HT1080 (cell line): ENCODE measurements at places on chromosomes 2 and 18.

GRCh38 chr2:206071807-206072206, 14.2 kb downstream of the INO80D start:
- DNase-seq: no peak

DNA sequence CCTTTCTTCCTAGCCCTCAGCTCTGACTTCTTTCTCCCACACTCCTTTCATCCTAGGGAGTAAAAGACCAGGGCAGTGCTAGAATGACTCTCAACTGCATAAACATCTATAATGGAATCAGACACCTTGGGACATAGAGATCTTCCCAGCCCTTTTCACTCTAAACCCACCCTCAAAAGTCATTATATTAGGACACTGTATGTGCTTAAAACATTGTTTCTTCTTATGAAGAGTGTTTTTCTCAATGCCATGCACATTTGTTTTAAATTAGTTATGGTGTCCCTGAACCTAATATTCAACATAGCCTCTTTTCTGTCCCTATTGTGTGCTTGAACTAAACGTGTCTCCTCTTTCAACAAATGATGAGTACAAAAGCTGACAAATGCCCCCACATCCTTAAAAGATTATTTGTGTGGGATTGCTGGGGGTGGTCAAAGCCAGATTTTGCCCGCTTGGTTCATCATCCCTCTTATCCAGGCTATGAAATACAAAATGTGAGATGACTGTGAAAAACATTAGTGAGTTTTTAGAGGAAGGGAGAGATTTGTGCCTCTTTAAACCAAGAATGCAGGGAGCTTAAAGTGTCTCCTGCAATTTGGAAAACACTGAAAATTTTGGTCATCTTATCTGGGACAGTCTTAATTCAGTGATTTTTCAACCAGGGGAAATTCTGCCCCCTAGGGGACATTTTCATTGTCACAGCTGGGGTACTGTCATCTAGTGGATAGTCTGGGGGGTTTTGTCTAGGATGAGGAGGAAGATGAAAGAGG, 29.0 kb downstream of the SERPINB5 start:
- peak; percentile 34 for DNase-seq

- DNase-seq: no peak
Measured at GRCh38 chr2:64025741-64026140, 6.5 kb upstream of the VPS54 start.

DNA sequence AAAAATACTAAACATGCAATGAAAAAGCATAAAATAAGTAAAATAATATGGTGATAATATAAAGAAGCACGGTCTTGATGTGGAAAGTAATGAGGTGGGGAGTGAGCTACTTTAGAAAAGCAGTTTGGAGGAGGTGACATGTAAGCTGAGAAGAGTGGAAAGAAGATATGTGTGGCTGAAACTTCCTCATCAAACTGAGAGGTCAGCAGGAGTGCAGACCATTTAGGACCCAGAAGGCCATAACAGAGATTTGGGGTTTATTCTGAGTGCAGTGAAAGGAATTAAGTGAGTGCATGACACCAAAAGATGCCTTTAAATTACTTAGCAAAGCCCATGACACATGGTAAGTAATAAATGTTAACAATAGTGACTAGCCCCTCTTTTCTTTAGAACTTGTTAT, 24.4 kb upstream of the TMEM182 start:
- no peak for DNase-seq

DNA sequence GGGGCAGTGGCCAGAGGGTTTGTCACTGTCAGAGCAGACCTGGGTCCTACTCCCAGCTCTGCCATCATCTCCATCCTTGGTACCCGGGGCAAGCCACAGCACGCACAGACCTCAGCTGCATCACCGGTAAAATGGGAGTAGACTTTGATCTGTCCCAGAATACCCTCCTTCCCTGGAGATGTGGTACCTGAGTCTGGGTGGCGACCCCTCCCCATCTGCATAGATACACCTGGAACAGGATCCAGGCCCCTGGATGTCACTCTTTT, 64.0 kb downstream of the ZFP36L2 start:
- no peak for DNase-seq

DNA sequence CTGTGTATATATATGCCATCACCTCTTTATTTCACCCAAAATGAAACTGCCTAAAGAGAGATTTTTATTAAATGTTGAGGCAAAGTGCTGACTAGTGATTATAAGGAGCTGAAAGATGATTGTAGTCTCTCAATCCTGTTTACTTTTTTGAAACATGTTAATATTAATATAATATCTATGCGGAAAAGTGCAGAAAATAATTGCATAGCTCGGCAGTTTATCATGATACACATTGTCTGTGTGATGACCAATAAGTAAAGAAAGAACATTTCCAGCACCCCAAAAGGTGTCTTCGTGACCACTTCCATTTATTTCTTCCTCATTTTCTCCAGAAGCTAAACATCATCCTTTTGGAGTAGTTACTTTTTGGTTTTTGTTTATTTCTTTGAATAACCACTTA, 99.0 kb downstream of the BIRC6 start:
- no peak for DNase-seq

GRCh38 chr2:40485854-40486253, 34.0 kb upstream of the SLC8A1 start:
- DNase-seq: no peak

GRCh38 chr2:10773821-10774341, 38.7 kb downstream of the PDIA6 start:
- no peak for DNase-seq

DNA sequence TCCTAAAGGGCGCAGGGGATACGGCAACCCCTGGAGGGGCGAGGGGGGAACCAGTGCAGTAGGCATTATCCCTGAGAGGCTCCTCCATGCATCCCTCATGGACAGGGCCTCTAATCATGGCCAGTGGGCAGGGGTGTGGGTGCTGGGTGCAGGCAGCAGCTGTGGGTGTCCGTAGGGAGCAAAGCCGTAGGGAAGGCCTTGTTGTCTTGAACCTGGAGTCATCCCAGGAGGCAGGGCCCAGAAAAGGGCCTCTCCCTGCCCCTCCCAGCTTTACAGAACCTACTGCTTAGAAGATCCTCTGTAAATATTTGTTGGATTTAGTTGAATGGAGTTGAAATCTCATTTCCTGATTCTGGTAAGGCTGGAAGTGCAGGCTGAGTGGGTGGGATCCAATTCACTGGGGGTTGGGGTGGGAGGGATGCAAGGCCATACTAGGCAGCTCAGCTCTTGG, 207.0 kb upstream of the HAAO start:
- DNase-seq: no peak
